ENCODE measurements at places on chromosomes 7 and 10.

GRCh38 chr7:1998146-1998545 is 234.6 kb downstream of the MAD1L1 start:
- no peak for DNase-seq

- no peak for DNase-seq
These were observed 418.6 kb upstream of the ZMIZ1 start for GRCh38 chr10:78650122-78650521.

GRCh38 chr7:29146057-29146706 is at the start of gene CPVL:
CPVL (minus strand) TSS chr7:29146537; CDS start chr7:29121061, 25,476 bp downstream.
- DNase-seq, result no peak

DNA sequence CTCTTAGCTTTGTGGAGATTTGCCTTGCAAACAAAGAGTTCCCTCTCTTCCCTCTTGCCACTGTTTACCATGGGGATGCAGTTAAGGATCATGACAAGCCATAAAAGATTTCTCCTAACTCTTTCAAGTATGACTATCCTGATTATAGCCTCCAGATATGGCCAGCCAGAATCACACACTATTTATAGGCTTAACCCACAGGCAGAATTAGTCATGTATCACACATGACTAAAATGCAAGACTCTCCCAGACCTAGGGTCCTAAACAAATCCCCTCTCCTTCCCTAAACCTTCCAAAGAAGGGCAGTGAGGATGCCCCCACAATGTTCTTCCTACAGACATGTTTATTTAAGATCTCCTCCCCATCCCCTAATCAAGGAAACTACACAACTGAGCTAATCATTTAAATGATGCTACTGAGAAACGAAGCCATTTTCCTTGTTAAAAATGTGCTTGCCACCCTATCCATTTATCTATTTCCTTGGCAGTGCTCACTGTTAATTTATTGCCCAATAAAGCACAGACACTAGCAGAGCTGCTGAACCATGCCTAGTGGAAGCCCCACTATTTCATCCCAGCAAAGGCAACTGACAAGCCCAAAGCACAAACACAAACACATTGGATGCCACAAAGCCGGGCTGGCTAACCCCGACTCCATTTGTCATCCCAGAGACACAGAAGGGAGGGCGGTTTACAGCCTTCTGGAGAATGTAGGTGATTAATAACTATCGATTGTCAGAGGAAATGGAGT is 363.4 kb downstream of the KCNMA1 start:
- DNase-seq, result no peak

DNA sequence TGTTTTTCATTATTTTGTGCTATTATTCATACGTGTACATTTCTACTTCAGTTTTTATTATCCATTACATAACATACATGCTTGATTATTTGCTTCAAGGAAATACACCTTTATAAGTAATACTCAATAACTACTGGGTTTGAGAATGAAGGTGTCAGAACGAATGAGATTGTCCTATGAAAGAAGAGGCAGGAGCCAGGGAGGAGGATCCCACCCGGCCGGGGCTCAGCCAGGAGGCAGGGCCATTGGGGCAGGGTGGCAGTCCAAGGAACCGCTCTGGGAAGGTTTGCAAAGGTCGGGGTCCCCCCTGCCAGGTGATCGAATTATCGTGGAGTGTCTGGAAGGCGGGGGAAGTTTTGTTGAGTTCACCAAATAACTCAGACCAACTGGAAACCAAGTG is 9.1 kb downstream of the TRIM56 start:
- no peak for DNase-seq

DNA sequence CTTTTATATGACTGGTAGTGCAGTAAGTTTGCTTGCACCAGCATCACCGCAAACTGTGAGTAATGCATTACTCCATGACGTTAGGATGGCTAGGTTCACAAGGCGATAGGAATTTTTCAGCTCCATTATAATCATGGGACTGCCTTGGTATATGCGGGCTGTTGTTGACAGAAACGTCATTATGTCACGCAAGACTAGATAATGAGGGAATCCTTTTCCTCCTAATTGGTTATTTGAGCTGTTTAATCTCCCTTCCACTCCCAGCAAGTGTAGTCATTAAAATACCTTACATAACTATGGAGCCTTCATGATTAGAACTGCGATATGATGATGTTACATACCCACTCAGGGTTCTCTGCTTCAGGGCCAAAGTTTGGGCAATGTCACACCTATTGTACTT is 17.3 kb downstream of the KLLN start:
- no peak for DNase-seq

GRCh38 chr10:91247360-91248111 is 27.1 kb downstream of the PCGF5 start:
- DNase-seq, result no peak

GRCh38 chr7:75887669-75888369 is 9.0 kb downstream of the RHBDD2 start:
- no peak for DNase-seq

DNA sequence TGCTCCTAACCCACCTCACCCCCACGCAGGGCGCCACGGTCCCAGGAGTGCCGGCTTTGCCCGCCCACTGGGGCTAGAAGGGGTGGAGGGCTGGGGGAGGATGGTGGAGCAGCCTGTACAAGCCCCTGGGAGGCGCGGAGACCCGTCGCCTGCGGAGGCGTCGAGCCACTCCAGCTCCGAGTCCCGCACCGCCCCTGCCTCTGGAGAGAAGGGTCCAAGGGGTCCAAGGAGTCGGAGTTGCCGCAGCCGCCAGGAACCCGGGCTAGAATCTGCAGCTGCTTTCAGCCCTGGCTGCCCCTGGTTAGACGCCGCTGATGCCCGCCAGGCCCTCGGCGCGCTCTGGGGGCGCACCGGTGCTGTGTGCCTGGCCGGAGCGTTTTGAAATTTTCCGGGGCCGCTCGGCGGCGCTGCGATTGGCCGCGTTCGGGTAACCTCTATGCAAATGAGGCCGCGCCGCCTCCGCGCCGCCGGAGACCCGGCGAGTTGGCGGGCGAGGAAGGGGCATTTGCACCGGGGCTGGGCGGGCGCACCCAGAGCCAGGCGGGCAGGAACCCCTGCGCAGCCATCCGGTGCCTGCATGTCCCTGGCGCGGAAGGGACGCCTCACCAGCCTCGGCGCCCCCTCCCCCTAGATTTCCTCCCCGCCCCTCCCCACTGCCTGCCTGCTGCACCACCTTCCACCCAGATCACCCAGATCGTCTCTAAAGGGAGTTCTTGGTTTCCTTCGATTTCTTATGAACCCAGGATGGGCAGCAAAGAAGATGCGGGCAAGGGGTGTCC is at the start of gene HMX2:
TSS of gene HMX2 (plus strand) at position 502 of the 779 bp plus-strand sequence. CDS start at position 745, 243 bp downstream.
- no peak for DNase-seq

DNA sequence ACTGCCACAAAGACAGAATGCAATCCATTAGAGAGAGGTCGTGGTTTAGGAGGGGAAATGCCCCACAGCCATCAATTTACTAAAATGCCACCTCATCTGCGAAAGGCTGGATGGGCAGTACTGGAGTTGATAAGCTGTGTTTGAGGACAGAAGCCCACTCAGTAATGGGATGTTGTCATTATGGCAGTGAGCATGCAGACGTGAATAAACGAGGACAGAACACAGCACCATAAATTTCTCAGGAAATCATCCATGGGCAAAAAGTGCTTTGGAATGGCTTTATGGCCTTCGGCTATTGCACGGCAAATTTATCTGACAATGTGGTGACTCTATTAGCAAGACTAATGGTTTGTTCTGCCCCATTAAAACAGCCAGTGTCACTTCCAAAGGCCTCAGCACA is 15.9 kb upstream of the C10orf53 start:
- no peak for DNase-seq

DNA sequence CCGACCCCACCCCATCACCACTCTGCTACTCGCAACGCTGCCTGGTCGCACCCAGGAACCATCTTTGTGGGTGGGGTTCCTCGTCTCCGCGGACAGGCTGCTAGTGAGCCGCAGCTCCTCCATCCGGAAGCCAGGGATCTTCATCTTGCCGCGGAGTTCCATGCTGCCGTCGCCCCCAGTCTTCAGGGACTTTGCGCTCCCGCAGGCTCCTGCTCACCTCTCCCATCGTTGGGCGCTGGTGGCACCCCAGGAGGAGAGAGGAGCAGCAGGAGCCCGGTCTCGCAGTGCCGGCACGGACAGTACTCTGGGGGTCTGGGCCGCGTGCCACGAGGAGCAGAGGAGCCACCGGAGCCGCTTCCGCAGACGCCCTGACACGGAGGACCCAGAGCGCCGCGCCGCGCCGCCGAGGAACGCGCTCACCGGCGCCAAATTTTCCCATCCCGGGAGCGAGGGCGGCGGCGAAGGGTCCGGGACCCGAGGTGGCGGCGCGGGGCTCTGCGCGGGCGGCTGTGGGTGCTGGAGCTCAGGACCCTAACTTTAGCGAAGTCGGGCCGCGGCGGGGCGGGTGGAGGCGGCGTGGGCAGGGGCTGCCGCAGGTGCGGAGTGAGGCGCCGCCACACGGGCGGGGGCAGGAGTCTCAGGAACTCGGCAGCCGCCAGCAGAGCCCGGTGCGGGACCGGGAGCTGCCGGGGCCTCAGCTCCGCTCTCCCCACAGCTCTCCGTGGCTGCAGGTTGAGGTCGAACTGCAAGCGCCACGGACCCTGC is 750.1 kb upstream of the SORCS1 start:
- DNase-seq, result no peak

DNA sequence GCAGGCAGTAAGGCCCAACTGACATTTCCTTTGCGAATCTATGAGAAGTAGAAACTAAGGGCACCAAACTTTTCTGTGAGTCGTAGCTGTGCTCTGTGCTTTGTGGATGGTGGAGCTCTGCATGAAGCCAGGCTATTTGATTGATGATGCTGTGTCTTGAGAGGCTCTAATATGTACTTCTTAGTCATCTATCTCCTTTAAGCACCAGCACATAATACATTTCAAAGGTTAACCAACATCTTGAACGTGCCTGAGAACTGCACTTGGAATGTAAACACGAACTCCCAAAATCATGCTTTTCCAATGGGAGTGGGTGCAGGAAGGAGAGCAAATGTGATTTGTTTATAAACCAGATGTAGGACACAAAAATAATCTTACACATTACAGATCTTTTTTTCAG is 411.6 kb downstream of the PARD3 start:
- DNase-seq, result no peak

- no peak for DNase-seq
These were observed 6.5 kb downstream of the INHBA start for GRCh38 chr7:41696323-41696916.

GRCh38 chr7:50268223-50268622 is 36.3 kb upstream of the IKZF1 start:
- no peak for DNase-seq

GRCh38 chr7:85226361-85227085 is 39.7 kb upstream of the SEMA3D start:
- DNase-seq, result no peak

- DNase-seq, result no peak
These were observed 17.3 kb upstream of the ADRB1 start for GRCh38 chr10:114026189-114027040.

GRCh38 chr10:122257041-122257440 is 14.1 kb upstream of the BTBD16 start:
- DNase-seq, result no peak
